ENCODE measurements at places on chromosomes 2 and 18.
A peak's percentile ranks its signal among the peaks of the same experiment; 100 is the strongest.

DNA sequence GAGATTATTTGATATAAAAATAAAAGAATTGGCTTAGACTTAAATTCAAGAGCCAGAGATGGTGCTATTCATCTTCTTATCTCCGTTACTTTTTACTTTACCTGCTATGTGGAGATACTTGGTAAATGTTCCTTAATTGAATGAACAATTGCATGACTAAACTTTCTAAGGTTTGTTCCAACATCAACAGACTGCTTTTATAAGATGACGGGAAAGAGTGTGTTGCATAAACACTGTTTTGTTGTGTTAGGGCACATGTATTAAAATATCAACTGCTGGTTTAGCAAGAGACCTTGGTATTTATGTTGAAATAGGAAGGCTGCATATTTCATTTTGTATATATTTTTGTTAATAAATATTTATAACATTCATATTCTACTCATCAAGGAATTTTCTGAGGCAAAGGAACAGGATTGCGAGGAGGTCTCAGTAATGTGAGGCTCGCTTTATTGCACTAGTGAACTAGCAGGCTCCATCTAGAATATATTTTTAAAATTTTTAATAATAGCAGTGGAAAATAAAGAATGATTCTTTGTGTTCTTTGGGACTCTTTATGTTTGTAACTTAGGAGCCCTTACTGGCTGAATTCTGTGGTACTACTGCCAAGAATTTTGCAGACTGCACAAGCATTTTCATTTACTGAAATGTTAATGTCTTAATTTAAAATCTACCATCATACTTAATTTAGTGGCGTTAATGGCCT is 10.7 kb upstream of the NFE2L2 start:
- DNase-seq, result no peak

DNA sequence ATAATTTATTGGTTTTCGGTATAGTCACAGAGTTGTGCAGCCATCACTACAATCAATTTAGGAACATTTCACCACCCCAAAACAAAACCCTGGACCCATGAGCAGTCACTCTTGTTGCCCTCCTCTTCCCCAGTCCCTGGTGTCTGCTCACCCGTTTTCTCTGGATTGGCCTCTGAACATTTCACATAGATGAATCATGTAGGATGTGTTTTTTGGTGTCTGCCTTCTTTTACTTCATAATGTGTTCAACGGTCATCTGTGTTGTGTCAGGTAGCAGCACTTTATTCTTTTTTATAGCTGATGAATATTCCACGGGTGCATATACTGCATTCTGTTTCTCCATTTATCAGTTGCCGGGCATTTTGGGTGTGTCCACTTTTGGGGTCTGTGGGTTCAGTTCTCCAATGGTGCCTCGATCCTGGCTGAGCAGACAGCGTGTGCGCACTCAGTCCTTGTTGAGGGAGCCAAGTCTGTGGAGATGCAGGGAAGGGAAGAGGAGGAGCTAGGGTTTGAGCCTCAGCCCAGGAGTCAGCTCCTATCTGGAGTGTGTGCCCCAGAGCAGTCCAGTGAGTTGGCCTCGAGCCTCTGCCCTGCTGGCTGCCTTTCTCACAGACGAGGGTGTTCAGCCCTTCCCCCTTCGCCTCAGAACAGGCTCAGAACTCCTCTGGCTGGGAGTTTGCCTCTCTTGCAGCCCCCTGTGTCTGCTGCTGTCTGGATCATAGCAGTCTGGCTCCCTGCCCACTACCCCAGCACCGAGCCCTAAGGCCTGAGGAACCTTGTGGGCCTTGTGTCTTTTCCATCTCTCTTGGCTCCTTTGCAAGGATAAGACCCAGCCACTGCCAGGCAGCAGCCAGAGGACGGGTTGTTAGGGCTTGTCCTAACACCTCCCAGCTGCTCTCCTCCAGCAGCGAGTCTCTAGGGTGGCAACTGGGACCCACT is 18.0 kb downstream of the C2orf74 start:
- DNase-seq, result peak; percentile 55

- DNase-seq, result no peak
These were observed 153.6 kb upstream of the KLF7 start for GRCh38 chr2:207319316-207319715.

DNA sequence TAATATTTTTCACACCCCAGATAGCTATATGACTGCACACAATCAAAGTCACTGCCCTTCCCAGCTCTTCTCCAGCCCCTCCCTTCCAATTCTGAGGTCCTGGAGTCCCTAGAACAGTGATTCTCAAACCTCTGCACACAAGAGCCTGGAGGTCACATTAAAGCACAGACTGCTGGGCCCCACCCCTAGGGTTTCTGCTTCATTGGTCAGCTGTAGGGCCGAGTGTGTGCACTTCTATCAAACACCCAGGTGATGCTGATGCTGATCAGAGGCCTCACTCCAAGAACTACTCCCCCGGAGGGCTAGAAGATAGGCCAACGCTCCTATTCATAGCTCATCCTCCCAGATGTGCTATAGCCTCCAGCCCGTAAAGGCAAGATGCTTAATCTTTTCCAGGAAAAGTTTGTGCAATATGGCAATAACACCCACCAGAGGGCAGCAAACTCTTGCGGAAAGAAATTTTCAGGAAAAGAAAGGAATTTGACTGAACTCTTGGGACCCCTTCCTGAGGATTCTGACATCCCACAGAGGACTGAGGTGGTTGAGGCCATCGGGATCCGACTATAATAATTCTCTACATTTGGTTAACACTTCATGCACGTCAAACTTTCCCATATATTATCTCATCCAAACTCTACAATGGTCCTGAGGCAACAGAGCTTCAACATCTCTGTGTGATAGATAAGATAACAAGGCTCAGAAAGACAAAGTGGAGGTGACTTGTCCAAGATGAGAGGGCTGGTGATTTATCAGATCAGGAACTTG is 194.2 kb upstream of the PKDCC start:
- no peak for DNase-seq

GRCh38 chr2:99918389-99918788 is 224.0 kb downstream of the AFF3 start:
- DNase-seq, result no peak

- DNase-seq, result peak; percentile 79
These were observed 26.0 kb upstream of the FOSL2 start for GRCh38 chr2:28366496-28367282.

GRCh38 chr2:191869781-191870180 is 22.9 kb upstream of the CAVIN2 start:
- no peak for DNase-seq

- DNase-seq, result no peak
These were observed 200.3 kb upstream of the SLC39A10 start for GRCh38 chr2:195456771-195457170.

DNA sequence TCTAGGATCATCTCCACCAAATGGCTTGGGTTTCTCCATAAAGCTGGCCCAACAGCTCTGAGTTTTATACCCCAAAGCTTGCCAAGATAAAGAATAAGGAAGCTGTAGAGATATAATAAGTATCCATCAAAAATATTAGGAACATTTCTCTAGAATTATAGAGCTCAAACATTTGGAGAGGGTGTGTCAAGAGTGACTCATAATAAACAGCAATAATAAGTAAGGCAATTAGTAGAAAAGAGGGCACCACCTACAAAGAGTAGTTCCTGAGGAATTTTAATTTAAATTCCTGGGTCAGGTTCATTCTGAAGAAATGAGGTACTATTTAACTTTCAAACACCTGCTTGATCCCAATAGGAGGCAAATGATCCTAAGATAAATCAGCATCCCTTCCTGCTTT is 41.4 kb upstream of the NCKAP5 start:
- DNase-seq, result no peak

- no peak for DNase-seq
These were observed 12.2 kb downstream of the METAP1D start for GRCh38 chr2:172011812-172012575.

GRCh38 chr18:35112696-35113095 is 71.5 kb downstream of the MAPRE2 start:
- DNase-seq, result no peak

GRCh38 chr18:59432803-59433597 is 73.9 kb upstream of the LMAN1 start:
- no peak for DNase-seq

DNA sequence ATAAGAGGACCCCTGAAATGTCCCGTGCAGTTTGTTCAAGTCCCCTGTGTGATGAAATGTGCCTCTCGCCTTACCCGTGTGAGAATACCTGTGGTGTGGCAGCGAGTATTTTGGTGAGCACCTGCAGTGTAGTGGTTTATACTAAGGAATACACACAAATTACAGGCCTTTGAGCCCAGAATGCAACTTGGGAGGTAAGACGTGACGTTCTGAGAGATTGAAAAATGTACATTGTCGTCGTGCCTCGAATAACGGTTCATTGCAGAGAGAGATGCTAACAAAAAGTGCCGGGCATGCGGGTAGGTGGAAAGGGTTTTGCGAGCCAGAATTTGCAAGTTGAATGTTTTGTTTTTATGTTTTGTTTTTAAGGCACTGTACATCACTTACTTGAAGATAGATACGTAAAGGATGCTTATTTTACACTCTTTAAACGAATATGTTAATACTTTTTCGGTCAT is 867 bp downstream of the RBBP8 start:
- DNase-seq, result no peak

DNA sequence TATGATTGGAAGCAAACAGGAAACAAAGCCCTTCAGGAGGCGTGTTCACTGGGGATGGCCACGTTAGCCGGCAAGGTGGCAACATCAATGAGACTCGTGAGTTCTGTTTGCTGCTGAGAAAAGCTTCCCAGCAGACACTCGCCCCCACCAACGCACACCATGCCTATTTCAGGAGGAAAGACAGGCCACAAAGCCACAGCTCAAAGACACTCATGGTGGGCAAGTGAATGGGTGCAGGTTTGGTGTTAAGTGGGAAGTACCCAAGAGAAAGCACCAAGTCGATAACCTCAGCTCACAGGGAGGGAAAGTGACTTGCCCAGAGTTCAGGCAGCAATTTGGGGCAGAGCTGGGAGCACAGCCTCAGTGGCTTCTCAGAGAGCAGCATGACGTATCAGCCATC is 10.5 kb upstream of the MTERF4 start:
- peak; percentile 76 for DNase-seq

GRCh38 chr2:179104736-179105135 is 54.8 kb upstream of the CCDC141 start:
- no peak for DNase-seq
